Erythroblast (primary cell): ENCODE measurements at places on chromosomes 16 and 17.

DNA sequence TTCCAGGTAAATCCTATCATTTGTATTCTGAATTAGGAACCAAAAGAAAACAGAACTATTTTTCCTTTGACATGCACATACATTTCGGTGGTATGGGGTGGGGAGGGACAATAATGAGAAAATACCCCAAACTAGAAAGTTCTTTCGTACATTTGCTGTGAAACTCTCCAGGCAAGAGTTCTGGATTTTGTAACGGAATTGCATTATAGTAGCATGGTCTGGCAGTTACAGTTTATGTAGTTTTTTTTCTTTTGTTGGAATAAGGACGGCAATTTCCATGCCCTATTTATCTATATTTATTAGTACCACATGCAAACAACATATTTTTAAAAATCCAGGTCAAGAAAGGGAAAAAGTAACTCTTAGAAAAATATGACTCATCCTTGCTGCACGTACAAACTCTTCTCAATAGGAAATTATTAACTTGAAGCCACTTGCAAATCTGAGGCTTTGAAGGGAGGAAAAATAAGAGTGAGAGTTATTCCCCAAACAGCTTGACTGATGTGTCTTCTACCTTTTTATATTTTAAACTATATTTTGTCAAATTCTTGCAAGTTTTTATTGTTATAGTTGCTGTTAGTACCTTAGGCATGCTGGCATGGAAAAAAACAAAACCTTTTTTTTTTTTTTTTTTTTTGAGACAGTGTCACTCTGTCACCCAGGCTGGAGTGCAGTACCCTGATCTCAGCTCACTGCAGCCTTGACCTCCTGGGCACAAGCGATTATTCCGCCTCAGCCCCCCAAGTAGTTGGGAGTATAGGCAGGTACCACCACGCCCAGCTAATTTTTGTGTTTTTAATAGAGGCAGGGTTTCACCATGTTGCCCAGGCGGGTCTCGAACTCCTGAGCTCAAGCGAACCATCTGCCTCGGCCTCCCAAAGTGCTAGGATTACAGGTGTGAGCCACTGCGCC, 69.3 kb downstream of the WWP2 start:
- DNase-seq = no peak

GRCh38 chr16:80996688-80997138, 10.0 kb downstream of the CMC2 start:
- DNase-seq = no peak

DNA sequence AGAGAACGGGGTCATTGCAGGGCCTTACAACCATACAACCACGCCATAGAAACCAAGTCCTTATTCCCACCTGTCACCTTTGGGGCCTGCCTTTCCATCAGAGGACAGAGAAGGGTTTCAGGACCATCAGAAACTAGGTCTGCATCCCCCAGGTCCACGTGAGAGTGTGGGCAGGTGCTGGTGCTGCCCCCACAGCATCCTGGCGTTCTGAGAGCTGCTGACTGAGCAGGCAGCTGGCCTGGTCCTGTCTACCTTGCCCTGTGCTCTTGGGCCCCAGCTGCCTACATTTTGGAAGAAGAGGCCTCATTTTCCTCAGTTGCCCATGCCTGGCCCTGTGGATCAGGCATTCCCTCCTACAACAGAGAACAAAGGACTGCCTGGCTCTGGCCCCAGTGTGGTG, 21.6 kb downstream of the ZNF276 start:
- DNase-seq = no peak

- no peak for DNase-seq
Measured at GRCh38 chr17:55673743-55674506, 48.7 kb downstream of the TMEM100 start.

DNA sequence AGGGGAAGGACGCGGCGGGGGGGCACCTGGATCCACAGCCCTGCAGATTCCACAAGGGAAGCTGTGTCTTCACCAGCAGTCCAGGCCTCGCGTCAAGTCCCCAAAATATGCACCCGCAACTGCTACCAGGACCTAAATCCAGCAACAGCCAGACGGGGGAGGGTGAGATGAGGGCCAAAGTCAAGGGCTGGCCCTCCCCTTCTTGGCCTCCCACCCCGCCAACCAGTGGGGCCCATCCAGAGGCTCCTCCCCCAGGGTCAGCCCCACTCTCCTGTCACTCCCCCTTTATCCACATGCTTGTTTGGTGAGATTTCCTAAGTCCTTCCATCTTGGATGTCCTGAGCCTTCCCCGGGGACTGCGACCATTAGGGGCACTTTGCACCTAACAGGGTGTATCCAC, 138.7 kb downstream of the ENGASE start:
- no peak for DNase-seq

- no peak for DNase-seq
Measured at GRCh38 chr17:18038149-18038850, 668 bp downstream of the ATPAF2 start.

- DNase-seq = no peak
Measured at GRCh38 chr16:27217256-27217655, 13.9 kb downstream of the KDM8 start.

DNA sequence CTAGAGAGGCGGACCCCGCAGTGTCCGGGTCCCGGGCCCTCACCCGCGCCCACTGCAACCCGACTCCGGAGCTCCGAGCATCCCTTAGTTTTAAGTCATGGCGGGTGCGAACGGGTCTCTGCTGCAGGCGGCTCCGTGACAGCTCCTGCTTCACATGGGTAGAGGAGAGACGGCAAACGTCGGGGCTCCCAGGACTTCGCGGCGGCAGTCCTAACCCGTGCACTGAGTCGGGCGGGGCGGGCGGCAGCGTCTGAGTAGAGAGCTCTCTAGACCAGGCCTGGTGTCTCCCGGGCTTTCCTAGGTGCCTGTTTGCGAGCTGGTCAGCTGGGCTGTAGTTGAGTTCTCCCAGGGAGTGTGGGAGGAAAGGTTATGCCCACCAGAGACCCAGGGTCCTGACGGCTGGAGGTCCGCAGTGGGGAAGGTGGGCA, 345 bp downstream of the TSC2 start:
- DNase-seq = peak; percentile 67

DNA sequence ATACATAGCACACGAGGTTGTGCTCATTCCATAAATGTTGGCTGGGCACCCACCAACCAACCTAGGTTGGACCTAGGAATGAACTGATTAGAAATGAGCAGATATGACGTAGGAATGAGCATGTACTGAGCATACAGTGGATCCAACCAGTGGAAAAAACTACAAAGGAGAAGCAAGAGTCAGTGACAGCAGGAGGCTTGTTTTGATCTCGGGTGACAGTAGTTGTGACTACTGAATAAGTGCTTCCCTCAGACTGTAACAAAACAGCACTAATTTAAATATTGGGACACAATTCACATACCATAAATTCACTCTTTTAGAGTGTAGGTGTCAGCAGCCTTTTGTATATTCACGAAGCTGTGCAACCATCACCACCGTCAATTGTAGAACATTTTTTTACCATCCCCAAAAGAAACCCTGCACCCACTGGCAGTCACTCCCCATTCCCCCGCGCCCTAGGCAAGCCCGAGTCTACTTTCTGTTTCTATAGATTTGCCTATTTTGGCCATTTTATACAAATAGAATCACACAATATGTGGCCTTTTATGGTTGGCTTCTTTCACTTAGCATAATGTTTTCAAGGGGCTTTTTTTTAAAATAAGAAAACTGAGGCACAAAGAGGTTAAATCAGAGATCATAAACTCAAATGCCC, 7.0 kb downstream of the VAC14 start:
- no peak for DNase-seq

GRCh38 chr17:79832218-79833109, 6.8 kb downstream of the CBX4 start:
- no peak for DNase-seq

DNA sequence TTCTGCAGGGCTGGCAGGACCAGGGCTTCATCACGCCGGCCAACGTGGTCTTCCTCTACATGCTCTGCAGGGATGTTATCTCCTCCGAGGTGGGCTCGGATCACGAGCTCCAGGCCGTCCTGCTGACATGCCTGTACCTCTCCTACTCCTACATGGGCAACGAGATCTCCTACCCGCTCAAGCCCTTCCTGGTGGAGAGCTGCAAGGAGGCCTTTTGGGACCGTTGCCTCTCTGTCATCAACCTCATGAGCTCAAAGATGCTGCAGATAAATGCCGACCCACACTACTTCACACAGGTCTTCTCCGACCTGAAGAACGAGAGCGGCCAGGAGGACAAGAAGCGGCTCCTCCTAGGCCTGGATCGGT, 1.4 kb downstream of the CDK5R1 start:
- no peak for DNase-seq

DNA sequence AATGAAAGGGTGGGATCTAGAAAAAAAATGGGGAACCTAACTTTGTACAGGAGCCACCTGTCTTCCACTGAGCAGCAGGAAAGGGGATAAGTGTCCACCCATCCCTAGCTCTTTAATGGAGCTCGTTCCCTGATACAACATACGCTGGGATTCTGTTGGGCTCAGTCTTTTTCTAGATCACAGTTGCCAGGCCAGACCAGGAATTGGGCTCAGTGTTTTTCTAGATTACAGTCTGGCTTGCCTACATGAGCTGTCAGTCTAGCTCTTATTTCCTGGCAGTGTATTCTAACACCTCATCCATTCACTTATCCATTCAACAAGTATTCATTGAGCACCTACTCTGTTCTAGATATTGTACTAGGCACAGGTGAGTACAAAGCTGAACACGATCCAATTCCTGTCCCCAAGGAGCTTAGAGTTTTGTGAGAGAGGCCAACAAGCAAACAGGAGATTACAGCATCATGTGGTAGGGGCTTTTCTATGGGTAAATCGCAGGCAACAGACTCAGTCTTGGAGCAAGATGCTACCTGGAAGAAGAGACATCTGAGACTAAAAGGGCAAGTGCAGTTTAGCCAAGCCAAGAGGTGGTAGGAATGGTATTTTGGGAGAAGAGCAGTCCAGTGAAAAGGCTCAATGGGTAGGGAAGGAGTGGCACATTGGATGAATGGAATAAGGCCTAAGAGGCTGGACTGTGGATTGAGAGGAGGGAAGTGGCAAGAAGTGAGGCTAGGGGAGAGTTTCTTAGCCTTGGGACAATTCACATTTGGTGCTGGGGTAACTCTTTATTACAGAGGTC, 138.0 kb upstream of the HS3ST2 start:
- no peak for DNase-seq

DNA sequence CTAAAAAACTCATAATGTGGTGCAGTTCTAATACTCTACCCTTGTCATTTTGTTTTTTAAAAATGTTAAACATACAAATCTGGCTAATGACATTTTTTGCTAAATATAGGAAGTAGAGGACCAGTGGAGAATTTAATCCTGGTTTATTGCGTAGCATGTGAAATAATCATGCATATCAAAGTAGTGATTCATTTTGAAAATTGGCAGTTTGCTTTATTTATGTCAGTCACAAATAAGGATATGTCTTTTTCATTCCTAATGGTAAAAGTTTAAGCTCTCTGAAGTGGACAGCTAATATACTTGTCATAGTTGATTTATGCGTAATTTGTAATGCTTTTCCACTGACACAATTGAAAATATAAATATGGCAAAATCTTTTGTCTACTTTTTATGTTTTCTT, 224.2 kb downstream of the BCAS3 start:
- no peak for DNase-seq

GRCh38 chr16:1331712-1332617, 1.5 kb upstream of the BAIAP3 start:
- DNase-seq = peak; percentile 36

DNA sequence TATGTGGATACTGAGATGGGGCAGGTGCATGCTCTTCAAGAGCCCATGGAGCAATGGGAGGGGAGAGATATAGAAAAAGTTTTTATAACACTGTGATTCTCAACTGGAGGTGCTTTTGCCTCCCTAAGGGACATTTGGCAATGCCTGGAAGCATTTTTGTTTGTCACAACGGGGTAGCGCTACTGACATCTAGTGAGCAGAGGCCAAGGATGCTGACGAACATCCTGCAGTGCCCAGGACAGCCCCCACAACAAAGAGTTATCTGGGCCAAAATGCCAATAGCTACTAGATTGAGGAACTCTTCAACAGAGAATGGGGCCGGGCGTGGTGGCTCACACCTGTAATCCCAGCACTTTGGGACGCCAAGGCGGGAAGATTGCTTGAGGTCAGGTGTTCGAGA, 67.2 kb upstream of the CLEC3A start:
- DNase-seq = no peak

DNA sequence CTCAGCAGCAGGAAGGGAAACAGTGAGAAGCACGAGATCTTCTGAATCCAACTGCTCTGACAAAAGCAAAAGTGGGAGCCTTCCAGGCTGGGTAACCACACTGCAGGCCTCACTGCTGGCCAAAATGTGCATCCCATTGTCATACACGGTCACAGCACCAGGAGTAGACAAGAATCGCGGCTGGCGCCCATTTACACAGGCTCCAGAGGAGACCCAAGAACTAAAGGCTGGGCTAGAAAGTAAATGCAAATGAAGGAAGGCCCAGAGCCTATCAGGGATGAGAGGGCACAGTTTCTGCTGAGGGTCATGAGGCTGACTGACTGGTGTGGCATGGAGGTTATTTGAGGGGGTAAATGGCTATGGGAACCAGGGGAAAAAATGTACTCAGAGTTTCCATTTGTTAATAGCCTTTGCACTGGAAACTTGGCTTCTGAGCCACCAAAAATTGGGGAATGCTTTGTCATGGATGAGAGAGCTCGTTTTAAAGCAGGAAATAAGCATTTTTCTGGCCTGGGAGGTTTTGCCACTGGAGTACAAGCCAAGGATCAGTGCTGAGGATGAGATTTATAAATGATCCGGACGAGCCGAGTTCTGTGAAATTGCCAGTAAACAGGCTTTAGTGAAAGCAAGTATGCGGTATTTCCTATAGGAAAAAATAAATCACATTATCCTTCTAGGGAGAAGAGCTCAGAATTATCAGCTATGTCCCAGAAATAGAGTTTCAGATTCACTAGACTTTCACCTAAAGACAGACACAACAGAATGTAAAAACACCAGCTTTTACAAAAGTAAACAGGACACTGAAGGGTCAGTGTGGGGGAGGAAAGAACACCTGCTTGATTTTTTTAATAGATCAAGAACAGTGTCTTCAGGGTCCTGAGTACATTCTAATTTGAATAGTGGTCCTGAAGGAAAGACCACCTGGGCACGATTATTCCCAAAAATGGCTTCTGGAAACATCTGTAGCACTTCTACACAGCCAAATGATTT, 66.9 kb upstream of the GSG1L start:
- no peak for DNase-seq

- DNase-seq = no peak
Measured at GRCh38 chr16:88448461-88449266, 4.4 kb upstream of the ZFPM1 start.
